ENCODE measurements at places on chromosomes 3 and 15. TPM values are rescaled to one million over a fixed set of nuclear protein-coding genes. Genes with fewer than 3 reads are reported as not detected.
A peak's percentile ranks its signal among the peaks of the same experiment; 100 is the strongest.

DNA sequence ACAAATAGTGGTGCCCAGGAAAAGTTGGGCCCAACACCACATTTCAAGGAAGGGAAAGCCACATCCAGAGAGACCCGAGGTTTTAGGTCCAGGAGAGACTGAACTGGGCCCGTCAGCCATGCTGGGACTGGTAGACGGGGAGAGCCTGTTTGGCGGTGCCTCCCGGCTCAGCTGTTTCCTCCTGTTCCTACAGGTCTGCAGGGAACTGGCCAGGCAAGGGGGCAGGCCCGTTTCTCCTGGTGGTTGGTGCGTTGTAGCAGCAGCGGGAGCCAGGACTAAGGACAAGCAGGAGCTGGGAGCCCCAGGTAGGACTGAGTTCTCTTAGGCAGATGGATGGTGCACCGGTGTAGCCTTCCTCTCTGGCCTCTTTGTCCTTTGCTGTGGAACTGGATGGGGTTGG is 3.9 kb downstream of the PRKCD start:
- peak; percentile 71 for DNase-seq

- no peak for DNase-seq
Measured at GRCh38 chr3:155449613-155450267, 156.3 kb upstream of the STRIT1 start.

DNA sequence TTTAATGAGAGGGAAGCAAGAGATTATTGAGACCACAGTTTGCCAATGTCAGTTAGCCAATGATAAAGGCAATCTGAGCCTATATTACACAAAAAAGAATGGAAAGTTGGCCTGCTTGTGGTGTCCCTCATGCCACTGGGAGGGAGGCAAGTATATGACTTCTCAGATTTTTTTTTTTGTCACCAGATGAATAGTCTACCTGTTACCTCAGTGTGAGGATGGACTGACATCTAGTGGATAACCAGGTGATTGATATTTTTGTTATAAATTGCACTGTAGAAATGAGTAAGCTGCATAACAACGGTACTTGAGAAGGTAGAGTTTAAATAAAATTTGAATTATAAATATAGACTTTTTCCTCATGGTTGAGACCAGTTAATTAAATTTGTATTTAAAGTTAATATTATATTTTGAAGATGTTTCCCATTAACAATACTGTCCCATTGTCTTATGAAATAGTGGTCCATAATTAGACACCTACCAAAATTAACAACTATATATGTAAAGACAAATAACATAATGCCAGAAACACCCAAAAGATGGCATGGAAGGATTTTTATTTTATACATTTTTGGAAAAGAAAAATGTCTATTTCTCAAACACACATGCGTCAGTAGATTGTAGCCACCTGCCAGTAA is 237.8 kb upstream of the GADL1 start:
- no peak for DNase-seq

DNA sequence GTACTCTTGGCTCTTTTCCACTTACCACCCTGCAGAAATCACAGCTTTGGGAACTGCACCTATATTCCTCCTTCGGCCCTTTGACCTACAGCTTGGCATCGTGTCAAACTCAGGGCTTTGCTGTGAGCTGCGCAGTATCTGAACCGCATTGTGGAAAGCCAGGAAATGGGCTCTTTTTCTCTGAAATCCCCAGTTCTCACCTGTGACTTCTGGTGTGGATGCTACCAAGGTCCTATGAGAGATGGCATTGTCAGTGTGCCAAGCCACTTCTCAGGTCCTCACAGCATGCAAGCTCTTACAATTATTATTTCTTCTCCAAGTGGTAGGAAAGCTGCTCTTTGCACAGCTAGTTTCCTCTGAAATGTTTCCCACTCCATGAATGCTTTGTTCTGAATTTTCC is 450.6 kb upstream of the TBL1XR1 start:
- DNase-seq = no peak

Gene IL5RA
- total RNA-seq = not detected

Gene TTC21A
- 19.7 TPM for total RNA-seq

Gene P3H2
- 13.9 TPM for total RNA-seq

Gene GOLGA8H
- 1.5 TPM for total RNA-seq

Measured in ureter (tissue), 1 donor.